ENCODE measurements at places on chromosomes 13 and 19.
A peak's percentile ranks its signal among the peaks of the same experiment; 100 is the strongest.

GRCh38 chr19:58252102-58252685, 23.5 kb downstream of the ZNF544 start:
- no peak for DNase-seq

- DNase-seq, result no peak
Measured at GRCh38 chr19:3433313-3433712, 47.0 kb downstream of the SMIM24 start.

GRCh38 chr19:49104229-49104864, 9.8 kb upstream of the LIN7B start:
- DNase-seq, result no peak

DNA sequence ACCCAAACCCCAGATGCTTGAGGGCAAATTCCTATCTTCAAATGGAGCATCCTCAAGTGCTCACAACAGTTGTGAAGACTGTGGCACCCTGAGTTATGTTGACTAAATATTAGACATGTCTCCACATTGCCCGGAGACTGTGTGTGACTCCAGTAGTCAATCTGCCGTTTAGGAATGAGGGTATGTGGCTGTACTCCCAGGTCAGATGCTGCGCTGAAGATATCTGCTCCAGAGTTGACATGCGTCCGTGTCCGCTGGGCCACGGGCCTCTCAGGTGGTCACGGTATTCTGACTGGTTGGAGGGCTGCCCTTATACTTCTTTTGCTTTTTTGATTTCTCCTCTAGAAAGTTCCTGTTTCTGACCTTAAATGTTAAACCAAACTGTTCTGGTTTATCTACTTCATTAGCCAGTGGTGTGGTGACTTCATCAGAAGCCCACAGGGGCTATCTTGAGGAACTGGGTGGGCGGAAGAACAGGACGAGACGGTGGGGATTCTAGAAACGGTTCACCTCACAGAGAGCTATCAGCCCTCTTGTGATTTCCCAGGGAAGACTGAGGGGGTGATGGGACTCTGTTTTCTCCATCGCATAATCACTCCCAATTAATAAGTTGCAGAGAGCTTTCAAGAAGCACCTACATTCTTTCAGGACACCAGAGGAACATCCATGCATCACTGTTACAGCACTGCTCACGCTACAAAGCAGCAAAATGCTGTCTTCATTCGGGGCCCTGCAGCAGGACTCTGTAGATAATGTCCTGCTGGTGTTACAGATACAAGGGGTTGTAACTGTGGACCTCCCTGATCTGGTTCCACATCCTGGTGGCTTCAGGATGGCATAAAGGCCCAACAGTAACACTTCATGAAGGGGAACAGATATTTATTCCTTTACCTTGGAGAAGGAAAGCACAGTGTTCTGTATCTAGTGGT, 1.3 kb upstream of the LCP1 start:
- no peak for DNase-seq

DNA sequence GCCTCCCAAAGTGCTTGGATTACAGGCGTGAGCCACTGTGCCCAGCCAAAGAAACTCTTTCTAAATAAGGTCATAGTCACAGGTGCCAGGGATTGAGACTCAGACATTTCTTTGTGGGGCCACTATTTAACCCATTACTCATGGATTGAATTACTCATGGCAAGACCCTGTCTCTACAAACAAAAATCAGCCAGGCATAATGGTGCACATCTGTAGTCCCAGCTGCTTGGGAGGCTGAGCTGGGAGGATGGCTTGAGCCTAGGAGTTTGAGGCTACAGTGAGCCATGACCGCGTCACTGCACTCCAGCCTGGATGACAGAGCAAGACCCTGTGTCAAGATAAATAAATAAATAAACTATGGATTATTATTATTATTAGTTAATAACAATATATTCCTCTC, 3.6 kb upstream of the KLF2 start:
- no peak for DNase-seq

DNA sequence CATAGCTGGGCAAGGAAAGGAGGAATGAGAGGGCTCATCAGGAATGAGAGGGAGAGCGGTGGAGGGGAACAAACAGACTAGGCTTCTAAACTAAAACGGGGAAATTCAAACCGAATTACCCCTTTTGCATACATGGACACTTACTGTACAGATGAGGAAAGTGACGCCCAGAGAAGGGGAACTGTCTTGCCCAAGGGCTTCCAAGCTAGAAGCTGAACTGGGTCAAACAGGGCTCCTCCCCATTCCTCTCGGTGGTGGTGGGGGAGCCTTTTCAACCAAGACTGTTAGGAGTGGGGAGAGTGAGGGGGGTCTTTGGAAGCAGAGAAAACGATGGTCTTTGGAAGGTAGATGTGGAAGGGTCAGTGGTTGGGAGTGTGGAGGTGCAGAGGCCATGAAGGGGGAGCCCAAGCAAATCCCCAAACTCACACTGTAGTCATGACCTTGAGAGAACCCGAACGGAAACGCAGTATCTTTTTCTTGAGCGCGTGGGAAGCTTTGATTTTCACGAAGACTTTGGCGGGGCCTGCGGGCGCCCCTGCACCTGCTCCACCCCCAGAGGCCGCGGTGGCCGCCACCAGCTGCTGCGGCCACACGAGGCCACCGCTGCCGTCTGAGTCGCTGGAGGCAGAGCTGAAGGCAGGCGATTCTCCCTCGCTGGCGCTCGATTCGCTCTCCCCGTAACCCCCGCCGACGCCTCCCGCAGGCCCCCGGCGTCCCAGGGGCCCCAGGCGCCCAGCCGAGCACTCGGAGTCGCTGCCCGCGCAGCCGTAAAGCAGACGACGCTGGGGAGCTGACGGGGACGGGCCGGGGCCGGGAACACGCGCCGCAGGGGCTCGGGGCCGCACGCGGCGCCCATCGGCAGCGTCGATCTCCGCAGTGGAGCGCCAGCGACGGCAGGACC, 12.3 kb upstream of the GNG8 start:
- no peak for DNase-seq

GRCh38 chr13:114310956-114311355, 3.3 kb upstream of the CHAMP1 start:
- no peak for DNase-seq

DNA sequence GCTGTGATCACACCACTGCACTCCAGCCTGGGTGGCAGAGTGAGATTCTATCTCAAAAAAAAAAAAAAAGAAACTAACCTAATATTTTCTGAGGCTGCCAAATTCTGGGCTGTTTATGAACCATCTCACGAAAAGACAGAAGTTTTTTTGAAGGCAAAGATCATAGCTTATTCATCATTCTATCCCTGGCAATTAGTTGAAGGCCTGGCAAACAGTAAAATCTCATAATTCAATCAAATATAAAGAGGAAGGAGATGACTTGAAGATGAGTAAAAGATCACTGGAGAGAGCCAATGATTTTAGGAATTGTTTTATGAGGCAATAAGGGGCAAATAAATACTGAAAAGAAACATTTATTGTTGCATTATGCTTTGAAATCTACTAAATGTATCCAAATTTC, 216.5 kb downstream of the DCLK1 start:
- DNase-seq, result no peak

DNA sequence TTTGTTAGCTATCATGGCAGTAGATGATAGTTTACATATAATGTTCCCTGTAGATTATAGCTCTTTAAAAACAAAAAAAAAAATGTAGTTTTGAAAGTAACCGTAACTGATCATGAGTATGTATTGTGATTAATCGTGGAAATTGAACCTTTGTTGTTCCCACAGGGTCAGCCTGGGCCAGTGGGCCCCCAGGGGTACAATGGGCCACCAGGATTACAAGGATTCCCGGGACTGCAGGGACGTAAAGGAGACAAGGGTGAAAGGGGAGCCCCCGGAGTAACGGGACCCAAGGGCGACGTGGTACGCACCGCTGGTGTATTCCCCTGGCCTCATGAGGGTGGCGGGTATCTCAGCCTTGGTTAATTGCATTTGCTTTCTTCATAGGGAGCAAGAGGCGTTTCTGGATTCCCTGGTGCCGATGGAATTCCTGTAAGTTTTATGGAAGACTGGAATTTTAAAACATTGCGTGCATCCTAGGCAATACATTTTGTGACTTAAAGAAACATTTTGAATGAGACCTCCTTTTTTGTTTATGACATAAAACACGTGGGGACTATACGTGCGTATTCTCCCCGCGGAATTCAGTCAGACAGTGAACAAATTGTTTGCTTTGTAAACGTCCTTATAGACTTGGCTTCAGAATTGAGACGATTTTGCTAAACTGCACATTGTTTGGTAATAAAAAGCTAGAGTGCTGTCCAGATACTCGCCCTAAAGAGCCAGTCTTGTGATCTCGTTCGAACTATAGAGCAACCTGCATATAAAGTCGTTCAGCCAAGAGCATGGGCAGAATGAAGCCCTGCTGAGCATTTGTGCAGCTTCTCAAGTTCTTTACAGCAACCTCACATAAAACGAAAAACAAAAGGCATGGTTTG, 117.7 kb downstream of the COL4A2 start:
- DNase-seq, result no peak

- no peak for DNase-seq
Measured at GRCh38 chr13:43567608-43568007, 219.2 kb downstream of the ENOX1 start.

DNA sequence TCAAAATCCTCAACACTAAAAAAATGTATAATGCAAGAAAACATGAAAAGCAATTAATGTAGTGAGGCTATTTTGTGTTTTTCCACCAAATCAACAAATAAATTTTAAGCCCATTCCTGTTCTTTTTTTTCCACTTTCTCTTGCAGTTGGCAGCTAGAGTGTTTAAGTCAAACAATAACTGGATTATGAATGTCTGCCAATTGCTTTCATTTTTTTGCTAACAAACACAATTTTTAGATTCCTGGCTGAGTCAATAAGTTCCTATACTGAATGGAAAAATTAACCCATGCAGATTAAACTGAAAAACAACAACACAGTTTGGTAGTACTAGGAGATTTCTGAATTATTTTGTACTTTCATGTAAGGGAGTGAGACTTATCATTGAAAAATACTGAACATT, 232.4 kb downstream of the SLITRK5 start:
- DNase-seq, result no peak

- DNase-seq, result no peak
Measured at GRCh38 chr19:4707956-4708650, 15.5 kb downstream of the DPP9 start.

DNA sequence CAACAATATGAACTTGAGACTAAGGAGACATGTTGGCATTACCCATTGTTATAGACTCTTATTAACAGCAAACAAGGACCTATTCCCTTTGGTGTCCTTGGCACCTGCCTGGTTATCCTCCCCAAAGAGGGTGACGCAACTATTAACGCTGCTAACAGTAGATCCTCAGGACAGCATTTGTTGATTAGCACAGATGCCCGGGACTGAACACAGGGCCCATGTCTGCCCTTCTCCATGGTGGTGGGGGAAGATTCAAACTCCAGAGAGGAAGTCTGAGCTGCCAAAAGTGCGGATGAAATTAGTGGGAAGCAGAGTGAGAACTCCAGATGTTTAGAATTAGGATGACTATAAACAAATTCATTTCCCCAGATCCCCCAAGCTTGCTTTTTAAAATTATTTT, 101.2 kb upstream of the RAP2A start:
- no peak for DNase-seq

- DNase-seq, result peak; percentile 94
Measured at GRCh38 chr19:39390751-39391437, at the start of the genes MED29 and PAF1. Gene MED29 (plus strand): TSS chr19:39391378. CDS start chr19:39391423, 45 bp downstream. Gene PAF1 (minus strand): TSS chr19:39391106. CDS start chr19:39390864, 242 bp downstream.

GRCh38 chr13:76398425-76398824, 487.8 kb downstream of the KCTD12 start:
- no peak for DNase-seq

- no peak for DNase-seq
Measured at GRCh38 chr19:9219489-9219888, at the start of gene OR7D4. Gene OR7D4 (minus strand): TSS chr19:9219589. CDS start chr19:9214837, 4,752 bp downstream.

GRCh38 chr13:82070416-82070815, 1729.5 kb upstream of the SPRY2 start:
- no peak for DNase-seq

- DNase-seq, result no peak
Measured at GRCh38 chr13:111947876-111948275, 119.1 kb upstream of the SOX1 start.

DNA sequence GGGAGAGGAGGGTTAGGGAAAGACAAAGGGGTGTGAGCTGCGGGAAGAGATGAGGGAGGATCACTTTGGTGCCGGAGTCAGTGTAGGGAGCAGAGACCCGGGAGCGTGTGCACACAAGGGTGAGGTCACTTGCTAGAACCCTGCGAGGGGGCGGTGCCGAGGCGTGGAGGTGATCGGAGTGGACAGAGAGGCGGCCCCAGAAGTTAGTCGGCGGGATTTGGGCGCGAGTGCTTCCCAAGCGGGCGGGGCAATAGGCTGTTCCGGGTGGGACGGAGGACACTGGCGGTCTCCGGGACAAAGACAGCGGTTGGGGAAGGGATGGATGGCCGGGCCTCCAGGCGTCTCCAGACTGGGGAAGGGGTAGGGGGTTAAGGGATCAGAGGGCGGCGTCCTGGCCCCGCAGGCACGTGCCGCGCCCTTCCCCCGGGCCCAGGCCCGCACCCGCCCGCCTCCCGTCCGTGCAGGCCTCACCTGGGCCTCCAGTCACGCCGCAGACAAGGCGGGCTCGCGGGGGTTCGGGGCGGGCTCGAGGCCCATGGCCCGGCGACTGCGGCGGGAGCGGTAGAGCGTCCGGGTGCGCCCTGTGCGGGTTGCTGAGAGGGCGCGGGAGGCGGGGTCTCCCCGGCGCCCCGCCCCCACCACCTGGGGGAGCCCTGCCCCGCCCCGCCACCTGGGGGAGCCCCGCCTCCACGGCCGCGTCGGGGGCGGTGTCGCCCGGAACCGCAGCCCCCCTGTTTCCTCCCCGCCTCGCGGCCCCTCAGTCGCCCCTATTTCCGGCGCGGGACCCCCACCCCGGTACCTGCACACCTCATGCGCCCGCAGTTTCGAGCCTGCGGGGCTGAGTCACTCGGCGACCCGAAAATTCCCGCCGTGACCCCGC, at the start of gene LPAR2:
Gene LPAR2 (minus strand): TSS at position 600 of the 880 bp plus-strand sequence. CDS start 945 bp downstream, outside the sequence.
- peak; percentile 67 for DNase-seq

GRCh38 chr13:91986761-91987483, 588.5 kb downstream of the GPC5 start:
- no peak for DNase-seq

GRCh38 chr13:49183672-49184325, 36.3 kb upstream of the MLNR start:
- DNase-seq, result no peak

GRCh38 chr19:45162608-45163143, 1.9 kb upstream of the NKPD1 start:
- no peak for DNase-seq
